ENCODE measurements at places on chromosomes 7 and 10. TPM values are rescaled to one million over a fixed set of nuclear protein-coding genes. Genes with fewer than 3 reads are reported as not detected.

DNA sequence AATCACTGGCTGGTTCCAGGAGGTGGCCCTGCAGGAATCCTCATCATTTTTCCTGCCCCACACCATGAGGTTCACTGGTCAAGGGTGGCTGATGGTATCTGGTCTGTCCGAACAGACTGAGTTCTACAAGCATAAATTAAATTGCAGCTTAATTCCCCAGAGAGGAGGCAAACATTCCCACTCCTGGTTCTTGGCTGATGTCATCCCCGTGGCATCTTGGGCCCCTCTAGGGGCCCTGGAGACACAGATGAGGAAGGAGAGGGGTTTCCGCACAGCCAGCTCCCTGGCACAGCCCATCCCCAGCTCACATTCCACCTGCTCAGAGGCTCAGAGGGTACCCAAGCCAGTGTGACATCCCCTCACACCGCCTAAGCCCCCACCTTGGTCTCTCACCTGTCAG lies 5.3 kb upstream of the KLRG2 start:
- no peak overlapping the region for H3K27ac ChIP-seq
- H3K4me1 ChIP-seq = peaks cover 25% of the 10 kb centered on the region
- H3K36me3 ChIP-seq = no peaks in the 10 kb centered on the region
- H3K27me3 ChIP-seq = no peaks in the 10 kb centered on the region
- no peak for DNase-seq
- no peak overlapping the region for H3K4me3 ChIP-seq

DNA sequence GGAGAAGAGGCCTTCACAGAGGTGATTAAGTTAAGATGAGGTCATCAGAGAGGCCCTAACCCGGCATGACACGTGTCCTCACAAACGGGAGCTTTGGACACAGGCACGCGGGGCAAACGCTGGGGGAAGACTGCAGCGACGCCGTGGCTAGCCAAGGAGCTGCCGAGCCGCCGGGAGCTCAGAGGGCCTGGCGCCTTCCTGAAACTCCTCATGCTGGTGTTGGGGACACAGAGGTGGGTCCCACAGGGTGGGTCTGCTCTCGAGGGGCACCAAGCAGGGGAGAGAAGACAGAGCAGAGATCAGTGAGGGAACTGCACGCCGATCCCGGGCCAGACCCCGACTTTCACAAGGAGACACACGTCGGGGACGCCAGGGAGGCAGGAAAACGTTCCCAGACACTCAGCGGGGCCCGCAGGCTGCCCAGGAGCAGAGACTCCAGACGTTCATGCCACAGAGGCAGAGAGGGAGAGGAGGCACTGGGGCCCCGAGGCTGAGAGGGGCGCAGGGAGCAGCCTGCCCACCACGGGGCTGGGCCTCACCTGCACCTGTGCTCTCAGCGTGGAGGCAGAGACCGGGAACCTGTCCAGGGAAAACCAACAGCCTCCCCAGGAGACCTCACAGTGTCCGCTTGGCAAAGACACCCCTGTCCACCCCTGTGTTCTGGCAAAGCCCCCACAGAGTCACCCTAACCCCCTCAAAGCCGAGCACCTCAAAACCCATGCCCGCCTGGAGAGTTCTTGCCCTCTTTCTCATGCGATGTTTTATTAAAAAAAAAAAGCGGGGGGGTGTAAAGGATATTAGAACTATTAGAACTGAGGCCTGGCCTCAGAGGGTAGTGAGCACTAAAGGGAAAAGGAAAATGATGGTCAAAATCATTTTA lies 103.8 kb downstream of the PDGFA start:
- H3K27me3 ChIP-seq = no peaks in the 10 kb centered on the region
- no peak overlapping the region for H3K4me3 ChIP-seq
- H3K36me3 ChIP-seq = no peaks in the 10 kb centered on the region

DNA sequence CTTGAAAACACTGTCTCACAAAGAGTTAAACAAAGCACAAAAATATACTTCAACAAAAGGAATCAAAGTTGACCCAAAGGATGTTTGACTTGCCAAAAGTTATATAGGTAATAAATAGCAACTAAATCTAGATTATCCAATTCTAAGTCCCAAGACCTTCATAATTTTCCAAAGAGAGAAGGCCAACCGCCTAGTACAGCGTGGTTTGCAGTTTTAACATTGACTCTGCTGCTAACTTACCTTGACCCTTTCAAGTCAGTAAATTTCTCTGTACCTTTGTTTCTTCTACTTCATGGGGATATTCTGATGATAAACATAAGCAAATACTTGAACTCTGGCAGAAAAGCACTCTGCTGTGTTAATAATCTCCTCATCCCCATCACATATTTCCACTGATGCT lies 1.9 kb upstream of the GPR22 start:
- H3K4me3 ChIP-seq = no peak overlapping the region
- H3K27me3 ChIP-seq = no peaks in the 10 kb centered on the region

GRCh38 chr10:124627866-124628675 lies 116.1 kb downstream of the FAM53B start:
- H3K4me1 ChIP-seq = peaks cover 27% of the 10 kb centered on the region
- H3K27me3 ChIP-seq = no peaks in the 10 kb centered on the region
- H3K36me3 ChIP-seq = no peaks in the 10 kb centered on the region
- DNase-seq = no peak
- H3K4me3 ChIP-seq = no peak overlapping the region

DYDC2 gene
- total RNA-seq = not detected

DLD gene
- 123 TPM for total RNA-seq

Measured in body of pancreas (tissue), 4 donors.